ENCODE measurements at places on chromosomes 7 and 10.
A peak's percentile ranks its signal among the peaks of the same experiment; 100 is the strongest.

DNA sequence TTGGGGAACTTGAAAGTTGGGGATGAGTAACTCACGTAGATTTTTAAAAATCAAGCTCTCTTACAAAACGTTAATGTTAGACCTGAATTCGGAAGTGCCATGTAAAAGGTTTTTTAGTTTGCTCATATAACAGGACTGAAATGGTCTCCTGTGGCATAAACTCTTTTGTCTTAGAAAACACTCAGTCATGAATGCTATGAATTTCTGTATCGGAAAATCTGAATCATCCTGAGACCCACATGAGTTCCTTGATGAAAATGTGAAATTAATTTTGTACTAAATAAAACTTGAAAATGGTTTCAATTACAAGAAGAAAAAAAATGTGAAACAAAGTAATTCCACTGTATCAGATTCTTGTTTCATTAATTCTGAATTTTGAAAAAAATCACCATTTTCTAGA lies 134.8 kb upstream of the BMPER start:
- no peak for DNase-seq

GRCh38 chr10:3425716-3426115 lies 253.1 kb upstream of the PITRM1 start:
- no peak for DNase-seq

DNA sequence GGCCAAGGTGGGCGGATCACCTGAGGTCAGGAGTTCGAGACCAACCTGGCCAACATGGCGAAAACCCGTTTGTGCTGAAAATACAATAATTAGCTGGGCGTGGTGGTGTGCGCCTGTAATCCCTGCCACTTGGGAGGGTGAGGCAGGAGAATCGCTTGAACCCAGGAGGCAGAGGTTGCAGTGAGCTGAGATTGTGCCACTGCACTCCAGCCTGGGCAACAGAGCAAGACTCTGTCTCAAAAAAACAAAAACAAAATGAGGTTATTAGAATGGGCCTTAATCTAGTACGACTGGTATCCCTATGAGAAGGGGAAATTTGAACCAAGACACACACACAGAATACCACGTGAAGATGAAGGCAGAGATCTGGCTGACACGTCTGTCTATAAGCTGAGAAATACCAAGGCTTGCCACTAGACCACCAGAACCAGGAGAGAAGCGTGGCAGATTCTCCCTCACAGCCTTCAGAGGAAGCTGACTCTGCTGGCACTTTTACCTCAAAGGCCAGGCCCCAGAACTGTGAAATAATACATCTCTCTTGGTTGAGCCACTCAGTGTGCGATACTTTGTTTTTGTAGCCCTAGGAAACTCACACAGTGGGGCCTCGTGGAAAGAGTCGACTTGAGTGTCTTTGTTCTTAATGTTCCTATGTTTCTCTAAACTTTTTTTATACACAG lies 59.6 kb downstream of the TMEM209 start:
- DNase-seq: no peak

DNA sequence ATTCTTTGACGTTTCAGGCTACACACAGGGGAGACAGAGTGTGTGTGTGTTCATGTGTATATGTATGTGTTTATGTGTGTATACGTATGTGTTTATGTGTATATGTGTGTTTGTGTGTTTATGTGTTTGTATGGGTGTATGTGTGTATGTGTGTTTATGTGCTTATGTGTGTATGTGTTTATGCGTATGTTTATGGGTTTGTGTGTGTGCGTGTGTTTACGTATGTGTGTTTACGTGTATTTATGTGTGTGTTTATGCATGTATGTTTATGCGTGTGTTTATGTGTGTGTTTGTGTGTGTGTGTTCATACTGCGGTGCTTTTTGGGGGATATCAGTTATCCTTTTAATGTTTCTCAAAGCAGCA lies 39.2 kb upstream of the CNPY1 start:
- DNase-seq: no peak

DNA sequence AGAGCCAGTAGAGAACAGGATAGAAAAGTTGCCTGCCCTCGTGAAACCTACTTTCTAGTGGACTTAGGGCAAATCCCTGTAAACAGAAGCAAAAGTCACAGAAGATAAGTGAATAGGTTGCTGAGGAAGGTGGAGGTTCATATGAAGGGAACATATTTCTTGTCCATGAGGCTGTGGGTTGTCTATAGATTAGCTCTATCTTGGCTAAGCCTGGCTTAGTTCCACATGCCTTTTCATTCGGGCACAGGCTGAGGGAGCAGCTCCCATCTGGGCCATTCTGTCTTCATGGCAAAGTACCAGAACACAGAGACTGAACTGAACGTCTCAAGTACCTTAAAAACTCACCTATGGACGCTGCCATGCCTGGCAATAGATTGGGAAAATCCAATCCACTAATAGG lies 45.3 kb downstream of the BZW2 start:
- DNase-seq: no peak

- no peak for DNase-seq
Measured at GRCh38 chr10:10734356-10735064, 283.2 kb upstream of the CELF2 start.

- DNase-seq: no peak
Measured at GRCh38 chr10:97412891-97413304, 11.8 kb upstream of the RRP12 start.

DNA sequence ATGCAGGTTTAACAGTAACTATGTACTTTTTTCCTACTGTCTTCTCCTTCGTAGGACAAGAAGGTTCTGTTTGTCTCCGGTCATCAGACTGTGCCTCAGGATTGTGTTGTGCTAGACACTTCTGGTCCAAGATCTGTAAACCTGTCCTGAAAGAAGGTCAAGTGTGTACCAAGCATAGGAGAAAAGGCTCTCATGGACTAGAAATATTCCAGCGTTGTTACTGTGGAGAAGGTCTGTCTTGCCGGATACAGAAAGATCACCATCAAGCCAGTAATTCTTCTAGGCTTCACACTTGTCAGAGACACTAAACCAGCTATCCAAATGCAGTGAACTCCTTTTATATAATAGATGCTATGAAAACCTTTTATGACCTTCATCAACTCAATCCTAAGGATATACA lies 2.4 kb downstream of the DKK1 start:
- peak; percentile 6 for DNase-seq

- DNase-seq: no peak
Measured at GRCh38 chr10:47449102-47449978, 34.6 kb downstream of the ANXA8 start.

DNA sequence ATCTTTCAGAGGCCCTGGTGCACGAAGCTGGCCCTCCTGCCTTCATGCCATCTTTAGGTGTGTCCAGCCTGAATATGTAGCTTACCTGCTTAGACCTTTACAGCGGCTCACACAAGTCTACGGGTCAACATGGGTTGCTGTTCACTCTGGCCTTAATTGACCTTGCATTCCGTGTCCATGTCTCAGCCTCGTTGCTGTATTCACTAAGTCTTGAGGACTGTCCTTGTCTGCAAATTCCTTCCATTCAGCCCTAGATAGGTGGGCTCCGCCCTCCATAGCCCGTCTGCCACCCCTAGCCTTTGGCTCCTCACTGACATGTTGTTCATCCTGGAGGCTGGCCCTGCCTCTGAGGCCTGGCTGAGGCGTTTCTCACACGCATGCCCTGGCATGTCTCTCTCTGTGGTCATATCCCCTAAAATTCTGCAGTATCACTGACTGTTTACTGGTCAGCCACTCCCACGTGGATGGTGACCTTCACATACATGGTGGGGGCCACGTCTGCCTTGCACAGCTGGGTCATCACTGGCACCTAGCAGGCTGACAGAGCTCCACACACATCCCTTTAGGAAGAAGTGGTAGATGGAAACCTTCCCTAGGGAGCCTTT lies 394.1 kb upstream of the MKI67 start:
- no peak for DNase-seq

- DNase-seq: no peak
Measured at GRCh38 chr10:117499248-117500105, 43.1 kb upstream of the EMX2 start.

DNA sequence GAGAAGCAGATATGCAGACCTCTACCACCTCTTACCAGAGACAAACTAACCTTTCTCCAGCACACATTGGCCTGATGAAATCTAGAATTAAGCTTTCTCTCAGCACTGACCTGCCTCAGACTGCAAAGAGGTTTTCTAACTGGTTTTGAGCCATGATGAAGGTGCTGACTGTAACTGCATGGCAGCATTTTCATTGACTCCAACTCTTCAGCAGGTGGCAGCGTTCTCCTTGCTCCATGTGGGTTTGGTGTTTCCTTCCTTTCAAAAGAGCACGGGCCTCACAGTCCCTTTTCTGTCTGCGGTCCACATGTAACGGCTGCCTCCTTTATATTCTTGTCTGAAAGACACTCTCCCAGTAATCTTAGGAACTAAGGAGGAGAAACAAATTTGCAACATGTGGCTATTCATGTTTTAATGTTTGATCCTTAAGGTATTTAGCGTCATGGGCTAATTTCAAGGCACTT lies 12.6 kb downstream of the KLLN start:
- DNase-seq: peak; percentile 68

GRCh38 chr10:72242675-72243074 lies 26.6 kb upstream of the ASCC1 start:
- peak; percentile 82 for DNase-seq

DNA sequence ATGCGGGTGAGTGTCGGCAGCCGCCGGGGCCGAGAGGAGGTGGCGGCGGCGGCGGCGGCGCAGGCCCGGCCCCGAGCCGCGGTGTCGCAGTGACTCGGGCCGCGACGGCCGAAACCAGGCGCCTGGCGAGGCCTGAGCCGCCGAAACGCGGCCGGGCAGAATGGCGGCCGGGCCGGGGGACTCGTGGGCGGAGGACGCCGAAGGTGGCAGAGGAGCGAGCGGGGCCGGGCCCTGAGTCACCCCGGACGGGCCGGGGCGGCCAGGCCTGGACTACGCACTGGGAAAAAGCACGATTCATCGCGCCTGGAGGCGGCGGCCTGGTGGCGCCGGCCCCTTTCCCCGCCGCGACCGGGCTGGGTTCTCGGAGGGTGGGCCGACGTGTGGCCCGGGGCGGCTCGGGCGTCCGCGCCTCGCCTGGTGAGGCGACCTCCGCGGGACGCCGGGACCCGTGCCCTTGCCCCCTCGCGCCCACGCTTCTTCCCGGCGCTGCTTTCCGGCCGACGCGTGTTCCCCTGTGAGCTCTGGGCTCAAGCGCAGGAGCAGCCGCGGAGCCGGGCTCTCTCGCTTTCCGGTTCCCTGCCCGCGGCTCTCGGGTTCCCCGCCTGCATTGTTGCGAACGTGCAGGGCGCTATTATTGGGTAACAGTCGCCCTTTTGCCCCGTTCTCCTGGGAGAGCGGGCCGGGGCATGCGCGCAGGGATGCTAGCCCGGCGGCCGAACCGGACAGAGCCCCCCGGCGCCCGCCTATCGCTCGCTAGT lies 500 bp downstream of the CUL1 start:
- DNase-seq: peak; percentile 62

All from fibroblast of villous mesenchyme (primary cell).